ENCODE measurements at places on chromosomes 12 and 14.

GRCh38 chr12:66713984-66714383 lies 35.1 kb upstream of the GRIP1 start:
- no peak for DNase-seq

DNA sequence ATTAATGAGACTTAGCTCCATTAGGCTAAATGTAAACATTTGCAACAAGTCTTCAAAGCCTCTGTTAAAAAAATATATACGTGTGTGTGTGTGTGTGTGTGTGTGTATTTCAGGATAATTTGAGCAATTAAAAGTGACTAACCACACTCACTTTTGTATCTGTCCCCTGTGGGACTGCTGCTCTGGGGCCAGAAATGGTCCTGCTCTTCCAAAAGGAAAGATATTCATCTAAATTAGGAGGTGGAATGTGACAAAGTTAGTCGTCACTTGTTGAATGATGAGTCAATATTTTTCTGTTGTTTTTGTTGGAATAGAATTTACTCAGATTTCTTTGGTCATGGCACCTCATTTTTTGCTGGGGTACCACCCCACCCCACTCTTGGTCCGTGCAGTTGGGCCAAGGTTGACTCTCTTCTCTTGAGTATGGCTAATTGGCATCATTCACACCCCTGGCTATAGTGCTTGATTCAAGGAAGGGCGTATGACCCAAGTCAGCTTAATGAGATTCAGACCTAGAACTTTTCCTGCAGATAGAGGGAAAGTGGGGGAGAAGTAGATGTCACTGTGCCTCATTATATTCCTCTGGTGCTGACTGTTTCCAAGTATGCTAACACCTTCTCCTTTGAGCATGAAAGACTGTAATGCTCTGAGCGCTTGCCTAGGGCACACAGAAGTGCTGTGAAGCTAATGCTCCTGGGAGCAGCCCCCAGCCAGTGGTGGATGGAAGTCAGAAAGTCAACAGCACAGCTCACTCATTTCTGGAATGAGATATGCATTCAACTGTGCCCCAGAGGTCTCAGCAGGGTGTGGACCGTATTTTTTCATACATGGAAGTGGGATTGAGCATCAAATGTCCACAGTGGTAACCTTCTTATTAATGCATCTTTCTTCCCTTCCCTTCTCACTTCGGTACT lies 577.0 kb upstream of the TBX3 start:
- DNase-seq: no peak

DNA sequence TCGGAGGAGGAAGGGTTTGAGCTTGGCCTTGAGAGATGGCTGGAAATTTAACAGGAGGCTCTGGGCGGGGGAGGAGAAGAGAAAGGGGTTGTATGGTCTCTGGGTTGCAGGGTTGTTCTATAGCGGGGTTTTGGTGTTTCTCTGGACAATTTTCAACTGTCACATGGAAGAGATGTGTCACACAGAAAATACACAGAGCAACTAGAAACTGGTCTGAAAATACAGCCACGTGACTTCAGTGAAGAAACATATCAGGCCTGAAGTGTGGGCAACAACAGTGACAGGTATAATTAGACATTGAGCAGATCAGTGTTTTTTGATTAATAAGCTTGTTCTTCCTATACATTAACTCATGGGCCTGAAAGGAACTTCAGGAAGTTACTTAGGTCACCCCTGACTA lies 205.3 kb upstream of the HMGA2 start:
- no peak for DNase-seq

GRCh38 chr12:93441081-93441616 lies 598 bp downstream of the UBE2N start:
- DNase-seq: peak; percentile 92

- no peak for DNase-seq
These were observed 67.0 kb upstream of the RD3L start for GRCh38 chr14:104009297-104009696.

DNA sequence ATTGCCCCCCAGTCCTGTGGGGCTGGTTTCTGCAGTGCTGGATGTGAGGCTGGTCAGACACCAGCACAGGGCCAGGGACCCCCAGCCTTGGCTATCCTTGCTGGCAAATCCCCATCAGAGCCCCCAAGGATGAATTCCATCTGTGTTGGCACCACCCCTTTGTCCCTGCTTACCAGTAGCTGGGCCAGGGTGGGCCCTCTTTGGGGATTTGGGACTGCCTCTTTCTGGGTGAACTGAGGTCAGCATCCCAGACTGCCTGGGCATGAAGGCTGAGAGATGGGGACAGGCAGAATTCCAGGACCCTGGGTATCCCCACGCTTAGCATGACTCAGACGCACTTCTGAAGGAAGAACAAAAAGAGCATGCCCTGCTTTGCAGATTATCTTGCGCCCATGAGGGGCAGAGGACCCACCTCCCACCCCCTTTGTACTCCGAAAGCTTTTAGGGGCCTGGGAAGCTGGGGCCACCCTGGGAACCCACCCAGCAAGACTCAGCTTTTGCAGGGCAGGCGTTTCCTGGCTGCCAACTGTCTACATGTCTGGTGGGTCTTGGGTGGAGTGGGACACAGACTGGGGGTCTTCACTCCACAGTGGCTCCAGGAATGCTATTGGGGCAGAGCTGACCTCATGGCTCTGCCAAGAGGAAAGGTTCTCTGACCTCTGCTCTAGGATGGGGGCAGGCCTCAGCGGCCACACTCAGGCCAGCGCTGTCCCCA lies 26.8 kb downstream of the RFLNA start:
- no peak for DNase-seq

DNA sequence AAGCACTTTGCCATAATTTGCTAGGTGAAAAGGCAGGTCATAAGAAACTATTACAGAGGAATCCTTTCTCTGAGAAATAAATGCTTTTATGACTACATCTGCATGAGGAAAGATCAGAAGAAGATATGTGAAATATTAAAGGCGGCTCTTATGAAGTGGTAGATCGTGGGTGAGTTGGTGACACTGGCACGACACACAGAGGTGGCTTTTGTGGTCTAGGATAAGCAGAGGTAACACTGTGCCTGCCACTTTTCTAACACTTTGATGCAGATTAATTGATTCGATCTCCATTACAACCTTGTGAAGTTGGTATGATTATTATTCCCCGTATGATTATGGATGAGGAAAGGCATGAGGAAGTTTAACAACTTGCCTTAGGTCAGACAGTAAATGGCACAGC lies 60.0 kb upstream of the ELK3 start:
- DNase-seq: no peak

- DNase-seq: no peak
These were observed 128.2 kb downstream of the GRIP1 start for GRCh38 chr12:66550626-66551025.

GRCh38 chr14:91047174-91047753 lies 13.2 kb downstream of the RPS6KA5 start:
- no peak for DNase-seq

DNA sequence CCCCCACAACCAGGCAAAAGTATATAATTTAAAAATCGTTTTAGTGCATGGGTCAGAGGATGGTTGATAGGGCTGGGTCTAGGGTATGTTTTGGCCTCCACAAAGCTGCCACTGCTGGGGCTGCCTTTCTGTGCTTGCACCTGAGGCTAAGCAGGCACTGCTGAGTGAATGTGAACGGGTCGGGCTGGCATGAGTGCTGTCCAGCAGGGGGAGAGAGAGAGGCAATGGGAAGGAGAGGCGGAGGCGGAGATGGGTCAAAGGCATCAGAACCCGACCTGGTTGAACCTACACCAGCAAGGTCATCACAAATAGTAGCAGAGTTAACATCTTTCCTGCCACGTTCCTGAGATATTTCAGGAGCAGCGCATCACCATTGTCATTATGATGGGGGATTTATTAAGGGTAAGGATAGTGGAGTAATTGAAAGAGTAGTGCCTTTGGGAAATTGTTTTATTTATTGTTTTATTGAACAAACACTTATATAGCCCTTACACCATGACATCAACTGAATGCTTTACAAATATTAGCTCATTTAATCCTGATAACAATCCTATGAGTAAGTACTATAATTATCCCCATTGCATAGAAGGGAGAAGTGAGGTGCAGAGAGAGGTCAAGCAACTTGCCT lies 5.8 kb upstream of the NRXN3 start:
- DNase-seq: no peak

DNA sequence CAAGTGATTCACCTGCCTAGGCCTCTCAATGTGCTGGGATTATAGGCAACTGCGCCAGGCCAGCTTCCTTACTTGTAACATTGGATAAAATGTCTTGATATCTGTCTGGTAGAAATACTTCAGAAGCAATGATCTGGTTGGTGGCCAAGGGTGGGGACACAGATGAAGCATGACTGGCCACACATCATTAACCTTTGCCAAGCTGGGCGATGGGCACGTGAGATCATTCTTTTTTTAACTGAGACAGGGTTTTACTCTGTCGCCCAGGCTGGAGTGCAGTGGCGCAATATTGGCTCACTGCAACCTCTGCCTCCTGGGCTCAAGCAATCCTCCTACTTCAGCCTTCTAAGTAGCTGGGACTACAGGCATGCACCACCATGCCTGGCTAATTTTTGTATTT lies 31.1 kb downstream of the PLEKHH1 start:
- no peak for DNase-seq

DNA sequence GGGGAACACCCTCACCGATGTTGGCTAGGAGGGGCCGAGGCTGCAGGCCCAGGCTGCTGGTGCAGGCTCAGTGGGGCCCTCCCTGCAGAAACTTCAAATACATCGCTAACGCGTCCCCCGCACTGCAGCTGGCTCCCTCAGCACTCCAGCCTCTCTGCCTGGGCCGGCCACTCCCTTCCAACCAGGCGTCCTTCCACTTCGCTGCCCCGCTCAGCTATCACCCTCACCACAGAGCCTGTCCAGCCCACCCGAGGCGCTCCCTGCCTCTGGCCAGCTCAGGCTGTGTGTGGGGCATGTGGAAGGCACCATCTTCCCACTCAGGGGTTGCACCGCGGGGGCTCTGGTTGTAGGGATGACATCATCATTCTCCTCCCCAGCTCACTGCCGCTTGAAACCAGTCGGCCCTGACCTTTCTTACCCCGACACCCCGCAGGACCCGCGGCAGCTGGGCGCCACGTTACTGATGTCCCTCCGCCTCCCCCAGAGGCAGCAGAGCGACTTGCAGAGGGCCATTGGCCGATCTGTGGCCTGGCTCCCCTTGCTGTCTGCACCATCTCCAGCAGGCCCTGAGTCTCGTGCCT lies 199.9 kb upstream of the RTL1 start:
- DNase-seq: no peak

DNA sequence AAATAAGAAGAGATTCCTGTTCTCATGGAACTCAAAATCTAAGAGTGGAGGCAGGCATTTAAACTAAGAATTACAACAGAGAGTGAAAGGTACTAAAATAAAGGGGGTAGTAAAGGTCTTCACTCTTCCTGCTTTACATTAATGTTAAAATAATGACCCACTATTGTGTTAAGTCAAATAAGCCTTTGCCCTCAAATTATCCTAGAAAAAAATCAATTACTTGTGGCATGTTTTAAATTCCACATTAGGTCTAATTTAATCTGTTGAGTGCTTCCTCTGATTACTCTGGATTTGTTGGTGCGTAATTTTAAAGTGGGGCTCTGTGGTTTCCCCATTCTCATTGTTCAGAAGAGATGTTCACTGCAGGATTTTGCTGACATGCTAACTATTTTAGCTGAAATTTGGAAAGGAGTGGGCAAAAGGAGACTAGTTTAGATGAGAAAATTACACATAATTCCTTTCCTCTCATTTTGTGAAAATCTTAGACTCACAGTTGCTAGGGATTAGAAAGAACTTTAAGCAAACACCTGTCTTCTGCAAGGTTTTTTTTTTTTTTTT lies 35.5 kb downstream of the BTG1 start:
- no peak for DNase-seq

- no peak for DNase-seq
These were observed at the start of gene SYNDIG1L for GRCh38 chr14:74426202-74426582. Gene SYNDIG1L, minus strand, starts transcription at chr14:74426210. Its CDS starts 16,466 bp downstream, at chr14:74409744.

DNA sequence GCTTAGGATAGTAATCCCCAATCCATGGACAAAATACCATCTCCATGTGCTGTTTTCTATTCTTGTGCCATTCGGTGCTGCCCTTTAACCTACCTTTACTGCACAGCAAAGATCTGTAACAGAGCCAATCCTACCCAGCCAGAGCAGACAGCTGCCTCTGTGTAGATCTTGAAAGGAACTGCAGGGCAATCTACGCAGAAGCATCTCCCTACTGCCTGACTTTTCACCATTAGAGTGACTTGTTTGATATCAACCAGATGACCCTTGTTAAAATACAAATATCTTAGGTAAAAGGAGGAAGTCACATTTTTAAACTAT lies 33.9 kb upstream of the PPM1A start:
- no peak for DNase-seq

DNA sequence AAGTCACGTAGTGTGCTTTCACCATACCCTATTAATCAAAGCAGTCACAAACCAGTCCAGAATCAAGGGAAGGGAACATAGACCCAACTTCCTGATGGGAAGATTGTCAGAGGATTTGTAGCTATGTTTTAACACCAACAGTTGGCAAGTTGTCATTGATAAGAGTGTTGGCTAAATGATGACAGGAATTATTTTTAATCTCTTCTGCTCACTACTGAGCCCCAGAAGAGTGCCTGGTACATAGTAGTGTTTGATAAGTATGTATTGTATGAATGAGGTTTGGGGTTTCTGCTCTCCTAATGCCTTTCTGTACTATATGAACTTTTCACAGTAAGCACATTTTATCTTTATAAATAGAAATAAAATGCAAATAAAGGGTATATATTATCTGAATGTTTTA lies 14.7 kb downstream of the HCFC2 start:
- no peak for DNase-seq

- no peak for DNase-seq
These were observed 117.4 kb upstream of the VASH1 start for GRCh38 chr14:76643887-76644286.

DNA sequence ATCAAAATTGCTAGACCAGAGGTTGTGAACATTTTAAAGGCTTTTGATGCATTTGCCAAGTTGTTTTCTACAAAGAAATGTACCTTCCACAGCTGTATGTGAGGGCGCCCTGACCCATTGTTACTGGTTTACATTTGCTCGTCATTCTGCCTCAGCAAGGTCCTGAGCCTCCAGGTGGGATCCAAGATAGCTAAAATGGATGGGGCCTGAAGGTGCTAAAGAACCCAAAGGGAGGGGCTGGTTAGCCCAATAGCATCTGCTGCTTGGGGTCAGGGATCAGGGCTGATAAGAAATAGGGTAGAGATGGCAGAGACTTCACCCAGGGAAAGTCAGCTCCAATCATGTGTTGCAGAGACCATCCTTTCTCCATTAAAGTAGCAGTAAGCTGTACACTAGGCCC lies 43.1 kb downstream of the GALNT16 start:
- DNase-seq: no peak

GRCh38 chr12:104669851-104670337 lies 213.1 kb downstream of the CHST11 start:
- DNase-seq: no peak

GRCh38 chr12:2614341-2614740 lies 180.4 kb upstream of the FKBP4 start:
- no peak for DNase-seq

GRCh38 chr14:75928690-75929181 lies 53.1 kb downstream of the TGFB3 start:
- DNase-seq: no peak

DNA sequence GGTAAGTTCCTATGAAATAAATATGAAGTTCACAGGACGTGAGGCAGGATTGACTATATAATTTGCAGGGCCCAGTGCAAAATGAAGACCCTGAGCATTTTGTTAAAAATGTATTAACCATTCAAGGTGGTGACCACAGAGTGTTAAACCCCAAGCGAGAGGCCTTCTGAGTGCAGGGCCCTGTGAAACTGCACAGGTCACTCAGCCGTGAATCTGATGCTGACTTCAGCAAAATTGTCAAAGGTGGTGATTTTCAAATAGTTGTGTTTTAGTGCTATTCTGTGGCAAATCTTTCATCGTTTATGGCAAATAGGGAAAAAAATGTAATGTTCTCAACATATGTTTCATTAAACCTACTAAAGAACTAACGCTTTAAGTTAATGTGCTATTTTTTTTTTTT lies 334.0 kb upstream of the NAV3 start:
- no peak for DNase-seq

Data from T1000 (cell line).